ENCODE measurements at places on chromosomes 5 and 9. TPM values are rescaled to one million over a fixed set of nuclear protein-coding genes. Genes with fewer than 3 reads are reported as not detected.

Gene GRIA1
- total RNA-seq: 1.4 TPM

Gene FAM200C
- total RNA-seq: 10.8 TPM

Gene GARIN3
- total RNA-seq: not detected

Gene FOXD4L5
- total RNA-seq: 0.27 TPM

Gene TAF11L5
- not detected for total RNA-seq

Gene PCDHGB1
- total RNA-seq: 7.8 TPM

Gene KCNN2
- total RNA-seq: 0.71 TPM

Gene MRPL22
- total RNA-seq: 37.3 TPM

Gene GABRA6
- total RNA-seq: not detected
